ENCODE measurements at places on chromosomes 4 and X.

- no peak overlapping the region for H3K4me3 ChIP-seq
- no peaks in the 10 kb centered on the region for H3K4me1 ChIP-seq
- H3K36me3 ChIP-seq = no peaks in the 10 kb centered on the region
- H3K27ac ChIP-seq = no peak overlapping the region
These were observed 38.7 kb downstream of the ANXA5 start for GRCh38 chr4:121658125-121658524.

DNA sequence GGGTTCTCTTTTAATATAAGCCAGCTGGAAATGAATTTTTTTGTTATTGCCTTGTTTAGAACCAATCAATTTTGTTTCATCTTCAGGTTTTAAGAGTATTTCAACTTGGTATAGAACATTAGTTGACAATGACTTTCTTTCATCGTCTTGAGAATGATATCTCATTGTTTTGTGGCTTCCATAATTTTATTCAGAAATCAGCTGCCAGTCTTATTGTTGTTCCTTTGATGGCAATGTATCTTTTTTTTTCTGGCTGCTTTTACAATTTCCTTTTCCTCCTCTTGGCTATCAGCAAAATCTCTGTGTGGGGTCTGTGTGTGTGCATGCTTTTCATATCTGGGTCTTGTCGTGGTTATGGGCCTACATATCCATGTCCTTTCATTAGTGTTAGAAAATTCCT is 1536.4 kb upstream of the TENM3 start:
- no peak overlapping the region for H3K4me3 ChIP-seq
- no peak overlapping the region for H3K27ac ChIP-seq
- no peaks in the 10 kb centered on the region for H3K27me3 ChIP-seq
- no peaks in the 10 kb centered on the region for H3K36me3 ChIP-seq

GRCh38 chr4:159451006-159451405 is 348.1 kb downstream of the RAPGEF2 start:
- H3K27ac ChIP-seq = no peak overlapping the region
- H3K4me3 ChIP-seq = no peak overlapping the region
- H3K36me3 ChIP-seq = no peaks in the 10 kb centered on the region
- H3K4me1 ChIP-seq = no peaks in the 10 kb centered on the region
- no peaks in the 10 kb centered on the region for H3K27me3 ChIP-seq

- H3K36me3 ChIP-seq = no peaks in the 10 kb centered on the region
- H3K4me1 ChIP-seq = no peaks in the 10 kb centered on the region
- no peak for DNase-seq
- no peak overlapping the region for H3K27ac ChIP-seq
- H3K27me3 ChIP-seq = no peaks in the 10 kb centered on the region
These were observed 200.4 kb downstream of the DACH2 start for GRCh38 chrX:86348669-86349068.

DNA sequence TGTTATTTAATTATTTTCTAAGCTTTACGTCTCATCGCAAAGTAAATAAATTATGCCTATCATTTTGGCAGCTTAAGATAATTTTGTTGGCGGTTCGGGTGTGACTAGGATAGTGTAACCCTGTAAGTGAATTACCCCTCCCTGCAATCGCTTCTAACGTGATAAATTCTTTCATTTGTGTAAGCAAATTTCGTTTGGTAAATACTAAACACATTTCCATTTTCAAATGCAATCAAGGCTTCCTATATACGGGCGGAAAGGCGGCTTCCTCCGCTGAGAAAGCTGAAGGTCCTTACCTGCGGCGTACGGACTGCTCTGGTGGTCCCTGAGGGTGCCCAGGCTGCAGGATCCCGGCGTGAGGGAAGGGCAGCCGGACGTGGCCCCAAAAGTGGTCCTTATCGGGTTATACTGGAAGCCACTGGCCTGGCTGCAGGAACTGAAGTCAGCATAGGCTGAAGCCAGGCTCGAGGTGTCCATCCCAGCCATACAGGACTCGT is 403 bp downstream of the PHOX2B start:
- H3K36me3 ChIP-seq = no peaks in the 10 kb centered on the region
- H3K27ac ChIP-seq = no peak overlapping the region
- no peak overlapping the region for H3K4me3 ChIP-seq
- no peak for DNase-seq
- no peaks in the 10 kb centered on the region for H3K4me1 ChIP-seq
- H3K27me3 ChIP-seq = peaks cover 84% of the 10 kb centered on the region

GRCh38 chr4:16692524-16692923 is 205.9 kb downstream of the LDB2 start:
- no peak overlapping the region for H3K27ac ChIP-seq
- peaks cover 8% of the 10 kb centered on the region for H3K4me1 ChIP-seq

DNA sequence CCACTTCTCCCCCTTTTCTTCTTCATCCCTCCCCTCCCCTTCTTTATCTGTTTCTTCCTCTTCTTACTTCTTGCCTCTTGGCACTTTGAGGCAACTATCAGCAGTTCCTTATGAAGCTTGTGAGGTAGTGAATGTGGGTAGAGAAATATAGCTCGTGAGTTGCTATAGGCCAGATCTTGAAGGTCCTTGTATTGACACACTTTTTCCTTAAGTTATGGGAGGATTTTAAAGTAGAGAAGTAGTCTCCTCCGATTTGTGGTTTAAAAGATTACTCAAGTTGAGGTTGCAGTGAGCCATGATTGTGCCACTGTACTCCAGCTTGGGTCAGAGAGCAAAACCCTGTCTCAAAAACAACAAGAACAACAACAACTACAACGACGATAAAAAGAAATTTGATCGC is 3.4 kb upstream of the RRAGB start:
- no peak overlapping the region for H3K4me3 ChIP-seq
- no peaks in the 10 kb centered on the region for H3K27me3 ChIP-seq
- no peaks in the 10 kb centered on the region for H3K36me3 ChIP-seq
- H3K27ac ChIP-seq = no peak overlapping the region
- H3K4me1 ChIP-seq = no peaks in the 10 kb centered on the region

- H3K27me3 ChIP-seq = no peaks in the 10 kb centered on the region
- H3K36me3 ChIP-seq = no peaks in the 10 kb centered on the region
- no peaks in the 10 kb centered on the region for H3K4me1 ChIP-seq
- DNase-seq = no peak
- no peak overlapping the region for H3K4me3 ChIP-seq
- H3K27ac ChIP-seq = no peak overlapping the region
These were observed 337.0 kb upstream of the DDX53 start for GRCh38 chrX:22662776-22663175.

DNA sequence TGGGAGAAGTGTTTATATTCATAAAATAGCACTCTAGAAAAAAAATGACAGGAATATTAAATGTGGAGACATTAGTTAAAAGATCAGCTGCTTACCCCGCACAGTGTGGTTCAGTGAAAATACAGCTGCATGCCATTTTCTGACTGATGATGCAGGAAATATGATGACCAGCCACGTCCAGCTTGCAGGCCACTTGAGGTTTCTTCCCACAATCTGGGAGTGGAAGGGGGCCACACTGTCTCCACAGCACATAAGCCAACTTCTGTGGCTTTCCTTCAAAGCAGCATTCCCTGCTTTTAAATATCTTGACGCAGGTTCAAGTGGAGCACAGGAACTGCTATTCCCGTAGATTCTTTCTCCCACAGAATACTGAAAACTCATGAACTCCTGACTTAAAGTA is 173.4 kb upstream of the GALNT7 start:
- H3K4me1 ChIP-seq = peaks cover 9% of the 10 kb centered on the region
- no peaks in the 10 kb centered on the region for H3K27me3 ChIP-seq
- DNase-seq = peak; percentile 90
- no peaks in the 10 kb centered on the region for H3K36me3 ChIP-seq

DNA sequence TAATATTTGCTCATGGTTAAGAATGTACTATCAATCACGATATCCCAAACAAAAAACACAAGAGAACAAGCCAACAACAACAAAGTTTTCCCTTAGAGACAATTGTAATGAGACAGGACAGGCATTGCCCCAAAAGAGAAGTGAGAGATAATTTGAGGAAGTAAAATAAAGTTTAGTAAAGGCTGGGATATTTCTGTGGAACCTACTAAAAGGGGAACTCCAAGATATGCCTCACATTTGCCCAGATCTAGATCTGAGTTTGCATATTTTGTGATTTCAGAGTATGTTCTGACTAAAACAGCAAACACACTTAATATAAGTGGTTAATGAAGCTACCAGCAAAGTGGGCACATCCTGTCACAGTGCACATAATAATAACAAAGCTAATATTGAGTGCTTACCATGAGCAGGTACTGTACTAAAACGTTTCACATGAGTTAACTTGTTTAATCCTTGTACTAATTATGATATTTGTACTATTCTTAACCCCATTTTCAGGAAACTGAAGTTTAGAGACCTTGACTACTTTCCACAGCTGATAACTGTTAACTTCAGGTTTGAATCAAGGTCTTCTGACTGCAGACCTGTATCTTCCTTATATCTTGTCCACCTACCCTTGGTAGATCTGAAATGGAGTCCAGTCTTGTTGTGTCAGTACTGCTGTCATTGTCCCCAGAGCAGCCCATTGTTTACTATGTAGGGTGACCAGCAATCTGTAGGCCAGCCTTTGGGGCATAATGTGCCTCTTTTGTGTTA is 26.0 kb upstream of the BMP2K start:
- H3K36me3 ChIP-seq = no peaks in the 10 kb centered on the region
- DNase-seq = no peak
- no peak overlapping the region for H3K4me3 ChIP-seq
- no peak overlapping the region for H3K27ac ChIP-seq

DNA sequence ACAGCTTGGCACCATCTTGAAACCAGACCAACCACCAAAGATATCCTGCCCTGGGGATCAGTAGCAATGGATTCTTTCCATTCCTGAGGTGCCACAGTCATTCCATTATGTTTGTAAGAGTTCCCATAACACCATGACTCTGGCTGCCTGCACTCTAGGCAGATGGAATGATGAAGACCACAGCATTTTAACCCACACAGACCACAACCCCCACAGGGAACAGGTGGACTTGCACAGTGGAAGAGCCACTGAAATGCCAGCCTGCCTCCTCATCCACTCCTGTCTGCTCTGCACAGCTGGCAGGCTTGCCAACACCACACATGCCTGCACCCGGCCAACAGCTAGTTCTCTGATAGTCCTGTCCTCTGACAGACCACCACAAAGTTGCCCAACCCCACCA is 2362.2 kb upstream of the AGA start:
- H3K36me3 ChIP-seq = no peaks in the 10 kb centered on the region
- no peaks in the 10 kb centered on the region for H3K4me1 ChIP-seq
- no peaks in the 10 kb centered on the region for H3K27me3 ChIP-seq
- DNase-seq = peak; percentile 4
- H3K27ac ChIP-seq = no peak overlapping the region
- no peak overlapping the region for H3K4me3 ChIP-seq

DNA sequence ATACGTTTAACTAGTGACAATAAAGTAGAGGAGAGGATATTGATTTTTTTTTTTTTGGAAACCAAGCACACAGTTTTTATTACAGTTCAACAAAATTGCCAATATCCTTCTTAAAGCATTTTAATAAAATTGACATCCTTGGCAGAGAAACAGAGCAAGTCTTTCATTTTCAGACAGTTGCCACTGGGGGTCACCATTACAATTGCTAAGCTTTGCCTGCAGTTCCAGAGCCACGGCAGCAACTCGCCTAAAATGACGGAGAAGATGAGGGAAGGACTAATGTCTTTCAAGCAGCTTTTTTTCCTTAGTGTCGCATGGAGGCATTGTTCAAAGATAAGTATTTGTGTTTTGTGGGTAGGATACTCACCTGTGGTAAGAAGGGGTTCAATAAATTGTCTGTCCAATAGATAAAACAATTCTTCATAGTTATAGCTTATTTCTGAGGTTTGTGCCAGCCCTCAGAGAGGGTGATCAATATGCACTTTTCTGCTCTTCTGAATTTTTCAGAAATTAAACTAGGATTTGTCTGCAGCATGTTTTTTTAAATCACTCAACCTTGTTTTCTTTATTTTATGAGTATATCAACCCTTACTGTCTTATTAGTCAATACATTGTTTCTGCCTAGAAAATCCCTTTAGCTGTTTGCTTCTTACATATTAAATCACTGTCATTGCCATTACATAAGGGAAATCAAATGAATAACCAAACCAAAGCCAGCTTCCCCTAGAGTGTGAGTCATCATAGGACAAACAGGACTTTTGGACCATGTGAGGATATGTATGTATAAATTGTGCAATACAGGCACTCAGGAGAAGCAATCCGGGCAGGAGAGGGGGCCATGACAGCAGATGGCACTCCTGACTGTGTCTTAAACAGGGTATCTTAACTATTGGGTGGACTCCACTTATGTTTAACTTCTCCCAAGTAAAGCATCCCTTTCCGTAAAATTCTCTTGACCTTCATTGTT is 508.1 kb upstream of the ARX start:
- no peaks in the 10 kb centered on the region for H3K36me3 ChIP-seq
- no peaks in the 10 kb centered on the region for H3K27me3 ChIP-seq
- no peak overlapping the region for H3K27ac ChIP-seq
- no peak overlapping the region for H3K4me3 ChIP-seq
- H3K4me1 ChIP-seq = no peaks in the 10 kb centered on the region
- DNase-seq = peak; percentile 65

DNA sequence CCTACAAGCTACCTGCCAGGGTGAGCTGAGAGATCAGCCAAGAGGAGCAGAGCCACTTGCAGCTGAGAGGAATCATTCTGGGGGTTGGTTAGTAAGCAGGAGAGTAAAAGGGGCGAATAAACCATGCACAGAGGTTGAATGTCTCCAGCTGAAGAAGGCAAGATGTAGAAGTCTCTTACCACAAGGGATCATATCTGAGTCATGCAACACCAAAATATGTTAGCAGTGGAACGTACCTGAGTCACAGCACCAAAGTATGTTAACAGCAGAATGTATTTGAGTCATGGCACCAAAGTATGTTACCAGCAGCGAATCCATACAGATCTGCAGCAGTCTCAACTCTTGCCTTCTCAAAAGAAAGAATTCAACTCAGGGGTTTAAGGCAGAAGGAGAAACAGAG is 29.9 kb downstream of the C4orf51 start:
- H3K4me1 ChIP-seq = peaks cover 10% of the 10 kb centered on the region
- H3K4me3 ChIP-seq = no peak overlapping the region
- H3K27ac ChIP-seq = no peak overlapping the region
- H3K36me3 ChIP-seq = no peaks in the 10 kb centered on the region
- DNase-seq = peak; percentile 97
- H3K27me3 ChIP-seq = no peaks in the 10 kb centered on the region

DNA sequence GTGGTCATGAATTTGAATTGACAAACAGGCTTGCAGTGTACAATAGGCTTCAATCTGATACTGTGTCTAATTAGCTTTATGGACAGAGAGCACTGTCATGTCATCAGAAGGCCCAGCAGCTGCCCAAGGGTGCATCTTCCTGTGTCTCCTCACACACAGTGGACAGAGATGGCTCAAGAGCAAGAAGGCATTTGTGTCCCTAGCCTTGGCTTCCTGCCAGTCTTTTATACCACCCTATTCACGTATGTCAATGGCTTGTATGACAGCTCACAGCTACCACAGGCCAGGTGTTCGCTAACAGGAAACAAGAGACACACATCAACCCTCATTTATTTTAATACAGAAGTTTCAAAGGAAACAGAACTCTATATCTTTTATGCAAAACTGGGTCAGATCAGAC is 874.0 kb upstream of the AGA start:
- H3K4me3 ChIP-seq = no peak overlapping the region
- DNase-seq = no peak
- no peaks in the 10 kb centered on the region for H3K4me1 ChIP-seq

- no peaks in the 10 kb centered on the region for H3K27me3 ChIP-seq
- H3K4me1 ChIP-seq = no peaks in the 10 kb centered on the region
- H3K27ac ChIP-seq = no peak overlapping the region
These were observed 60.4 kb upstream of the TAF9B start for GRCh38 chrX:78199851-78200250.

Data from fibroblast of lung (primary cell).